KG1 (cell line): ENCODE measurements at places on chromosomes 1 and 21.

- DNase-seq, result no peak
These were observed 7.9 kb downstream of the CD53 start for GRCh38 chr1:110880708-110881374.

DNA sequence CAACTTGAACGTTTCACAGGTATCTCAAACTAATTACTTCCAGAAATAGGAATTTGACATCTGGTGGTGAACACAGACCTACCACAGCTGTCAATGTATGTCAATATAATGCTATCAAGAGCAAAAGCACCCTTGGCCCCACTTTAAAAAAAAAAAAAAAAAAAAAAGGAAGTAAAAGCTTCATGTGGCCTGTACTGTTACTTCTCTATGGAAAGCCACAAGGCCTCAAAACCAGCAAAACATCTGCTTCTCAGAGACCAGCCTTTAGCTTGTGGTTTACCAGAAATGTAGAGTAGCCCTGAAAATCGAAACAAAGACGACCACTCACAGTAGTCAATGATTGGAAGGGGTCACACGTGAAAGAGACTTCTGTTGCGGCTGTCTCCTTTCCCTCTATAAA is 109.6 kb downstream of the SLC45A1 start:
- DNase-seq, result peak; percentile 76

DNA sequence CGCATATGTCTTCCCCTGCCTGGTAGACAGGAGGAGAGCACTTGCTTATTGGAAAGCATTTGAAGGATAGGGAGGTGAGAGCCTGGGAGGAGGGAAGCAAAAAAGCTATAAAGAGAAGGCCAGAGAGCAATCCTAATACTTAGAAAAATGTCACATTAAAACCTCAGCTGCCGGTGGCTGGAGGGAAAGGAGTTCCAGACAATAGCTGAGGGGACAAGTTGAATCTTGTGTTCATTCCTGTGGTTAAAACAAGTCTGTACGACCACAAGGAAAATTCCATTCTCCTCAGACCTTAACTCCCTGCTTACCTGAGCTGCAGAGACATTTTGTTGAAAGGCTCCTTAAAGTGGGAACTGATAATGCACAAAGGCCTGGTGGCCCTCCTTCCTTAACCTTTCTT is 218.8 kb upstream of the CAMK1G start:
- no peak for DNase-seq

DNA sequence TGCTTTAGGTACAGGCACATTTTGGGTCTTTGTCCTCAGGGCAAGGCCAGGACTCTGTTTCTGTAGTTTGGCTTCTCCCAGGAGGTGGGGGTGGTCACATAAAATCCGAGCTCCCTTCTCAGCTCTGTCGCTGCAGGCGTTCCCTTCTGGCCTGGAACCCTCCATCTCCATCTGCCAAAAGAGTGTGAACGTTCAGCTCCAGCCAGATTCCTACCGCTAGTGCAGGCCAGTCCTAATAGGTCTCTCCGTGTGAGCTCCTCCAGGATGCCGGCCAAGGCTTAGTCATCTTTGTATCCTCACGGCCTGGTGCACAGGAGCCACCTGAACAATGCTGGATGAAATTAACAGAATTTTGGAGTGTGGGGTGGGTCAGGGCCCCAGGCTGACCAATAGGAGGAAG is 19.9 kb upstream of the KCNA10 start:
- no peak for DNase-seq

DNA sequence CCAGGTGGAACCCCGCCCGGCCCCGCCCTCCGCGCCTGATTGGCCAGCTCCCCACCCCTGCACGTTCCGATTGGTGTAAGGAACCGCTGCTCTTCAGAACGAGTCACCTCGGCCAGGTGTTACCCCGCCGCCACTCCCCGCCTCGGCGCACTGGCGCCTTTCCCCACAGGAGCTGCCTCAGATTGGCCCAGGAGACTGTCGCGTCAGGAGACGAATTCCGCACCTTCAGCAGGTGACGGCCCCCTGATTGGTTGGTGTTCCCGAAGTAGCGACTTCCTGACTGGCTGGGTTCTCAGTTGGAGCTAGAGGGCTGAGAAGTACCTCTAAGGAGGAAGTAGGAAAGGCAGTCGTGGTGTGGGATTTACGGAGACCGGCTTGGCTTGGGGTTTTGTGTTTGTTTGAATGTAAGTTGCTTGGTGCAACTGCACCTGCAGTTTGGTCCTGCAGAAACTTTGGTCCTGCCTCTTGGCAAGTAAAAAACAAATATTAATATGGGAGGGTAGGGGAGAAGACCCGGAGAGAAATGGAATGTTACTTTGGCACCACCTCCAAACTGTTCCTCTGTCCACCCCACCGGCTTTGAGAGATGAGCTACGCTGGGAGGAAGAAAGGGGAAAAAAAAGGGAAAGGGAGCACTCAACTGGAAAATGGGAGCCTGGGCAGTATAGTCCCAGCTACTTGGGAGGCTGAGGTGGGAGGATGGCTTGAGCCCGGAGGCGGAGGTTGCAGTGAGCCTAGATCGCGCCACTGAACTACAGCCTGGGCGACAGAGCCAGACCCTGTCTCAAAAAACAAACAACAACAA is 415 bp upstream of the F11R start:
- peak; percentile 75 for DNase-seq
